Nephron progenitor cell (in vitro differentiated cells): ENCODE measurements at places on chromosomes 5 and 9.

GRCh38 chr5:71953866-71954265, 153.4 kb upstream of the MAP1B start:
- no peak for DNase-seq

DNA sequence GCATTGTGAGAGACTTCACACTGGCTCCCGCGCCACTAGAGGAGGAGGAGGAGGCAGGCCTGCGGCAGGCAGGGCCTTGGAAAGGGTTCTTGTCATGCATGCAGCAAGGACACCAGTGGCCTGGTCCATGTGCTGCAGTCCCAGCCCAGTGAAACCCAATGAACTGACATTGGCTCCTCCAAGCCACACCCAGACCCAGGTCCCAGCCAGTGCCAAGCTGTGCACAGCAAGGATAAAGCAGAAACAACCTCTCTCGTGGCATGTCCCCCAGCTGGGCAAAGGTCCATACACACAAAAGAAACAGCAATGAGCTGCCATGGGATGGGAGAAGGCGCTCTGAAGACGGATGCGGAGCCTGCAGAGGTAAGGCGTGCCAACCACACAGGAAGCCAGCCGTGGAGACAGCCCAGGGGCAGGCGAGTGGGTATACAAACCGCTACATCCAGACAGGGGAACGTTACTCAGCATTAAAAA, 89.2 kb downstream of the SEMA4D start:
- no peak for DNase-seq

DNA sequence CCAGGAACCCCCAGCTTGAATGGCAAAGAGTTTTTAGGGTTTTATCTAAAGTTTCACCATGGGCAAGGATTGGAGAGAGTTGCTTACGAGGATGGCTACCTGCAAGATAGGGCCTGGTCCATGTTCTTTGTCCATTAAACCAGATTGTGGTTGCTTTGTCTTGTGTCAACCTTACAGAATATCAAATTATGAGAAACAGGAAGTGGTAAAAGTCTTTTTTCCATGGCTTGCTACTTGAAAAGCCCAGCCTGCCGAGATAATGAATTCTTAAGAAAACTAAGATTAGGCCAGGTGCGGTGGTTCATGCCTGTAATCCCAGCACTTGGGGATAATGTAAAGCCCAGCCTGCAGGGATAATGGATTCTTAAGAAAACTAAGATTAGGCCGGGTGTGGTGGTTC, 24.4 kb downstream of the ZNF474 start:
- DNase-seq, result no peak

- DNase-seq, result no peak
Measured at GRCh38 chr5:133220851-133221674, 169.2 kb downstream of the HSPA4 start.

GRCh38 chr9:124950050-124950718, 9.3 kb upstream of the GOLGA1 start:
- DNase-seq, result no peak

DNA sequence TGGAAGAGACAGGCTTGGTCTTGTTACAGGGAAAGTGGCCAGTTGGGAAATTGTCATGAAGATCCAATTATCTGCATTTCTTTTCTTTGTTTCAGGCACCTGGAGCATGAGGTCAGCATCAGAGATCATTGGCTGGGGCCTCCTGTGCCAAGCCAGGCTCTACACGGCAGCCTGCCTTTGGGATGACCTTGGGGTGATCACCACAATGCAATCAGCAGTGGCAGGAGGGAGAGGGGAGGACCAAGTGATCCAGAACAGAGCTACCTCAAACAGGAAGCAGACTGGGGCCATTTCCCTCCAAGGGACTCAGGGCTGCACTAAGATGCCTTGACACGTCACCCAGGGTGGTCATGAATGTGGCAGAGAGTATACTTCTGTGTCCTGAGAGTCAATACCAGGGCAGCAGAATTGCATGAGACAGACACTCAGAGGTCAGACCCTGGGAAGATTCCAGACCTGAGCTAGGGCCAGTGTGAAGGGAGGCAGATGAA, 8.9 kb downstream of the SMIM23 start:
- no peak for DNase-seq

DNA sequence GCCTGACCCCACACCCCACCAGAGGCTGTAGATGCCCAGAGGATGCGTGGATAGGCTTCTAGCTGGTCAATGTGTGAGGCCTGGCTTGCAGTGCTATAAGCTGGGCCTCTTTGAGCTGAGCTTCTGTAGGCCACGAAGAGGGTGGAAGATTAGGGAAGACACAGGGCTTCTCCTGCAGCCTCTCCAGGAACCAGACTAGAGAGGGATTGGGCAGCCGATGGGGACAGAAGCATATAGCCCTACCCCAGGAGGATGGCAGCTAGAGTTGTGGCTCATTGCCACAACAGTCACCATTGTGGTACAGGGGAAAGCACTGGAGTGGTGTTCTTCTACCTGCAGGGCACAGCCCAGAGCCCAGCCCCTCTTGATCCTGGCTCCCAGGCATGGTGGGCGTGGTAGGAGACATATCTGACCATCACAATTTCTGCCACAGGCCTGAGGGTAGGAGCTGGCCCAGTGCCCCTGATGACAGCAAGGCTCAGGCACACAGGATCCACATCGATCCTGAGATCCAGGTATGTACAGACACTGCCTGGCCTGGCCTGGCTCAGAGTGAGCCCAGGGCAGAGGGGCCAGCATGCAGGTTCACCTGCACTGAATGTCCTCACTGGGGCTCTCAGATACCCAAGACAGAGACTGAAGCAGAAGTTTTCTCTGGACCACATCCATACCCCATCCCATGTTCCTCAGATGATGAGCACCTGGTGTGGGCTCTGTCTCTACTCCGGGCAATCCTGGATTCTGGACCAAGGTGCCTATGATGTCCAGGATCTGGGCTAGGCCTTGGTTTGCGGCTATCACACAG, 8.7 kb downstream of the PDLIM4 start:
- DNase-seq, result no peak

DNA sequence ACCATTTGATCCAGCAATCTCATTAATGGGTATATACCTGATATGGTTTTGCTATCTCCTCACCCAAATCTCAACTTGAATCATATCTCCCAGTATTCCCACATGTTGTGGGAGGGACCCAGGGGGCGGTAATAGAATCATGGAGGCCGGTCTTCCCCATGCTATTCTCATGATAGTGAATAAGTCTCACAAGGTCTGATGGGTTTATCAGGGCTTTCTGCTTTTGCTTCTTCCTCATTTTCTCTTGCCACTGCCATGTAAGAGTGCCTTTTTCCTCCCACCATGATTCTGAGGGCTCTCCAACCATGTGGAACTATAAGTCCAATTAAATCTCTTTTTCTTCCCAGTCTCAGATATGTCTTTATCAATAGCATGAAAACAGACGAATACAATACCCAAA, 74.5 kb upstream of the APC start:
- no peak for DNase-seq

DNA sequence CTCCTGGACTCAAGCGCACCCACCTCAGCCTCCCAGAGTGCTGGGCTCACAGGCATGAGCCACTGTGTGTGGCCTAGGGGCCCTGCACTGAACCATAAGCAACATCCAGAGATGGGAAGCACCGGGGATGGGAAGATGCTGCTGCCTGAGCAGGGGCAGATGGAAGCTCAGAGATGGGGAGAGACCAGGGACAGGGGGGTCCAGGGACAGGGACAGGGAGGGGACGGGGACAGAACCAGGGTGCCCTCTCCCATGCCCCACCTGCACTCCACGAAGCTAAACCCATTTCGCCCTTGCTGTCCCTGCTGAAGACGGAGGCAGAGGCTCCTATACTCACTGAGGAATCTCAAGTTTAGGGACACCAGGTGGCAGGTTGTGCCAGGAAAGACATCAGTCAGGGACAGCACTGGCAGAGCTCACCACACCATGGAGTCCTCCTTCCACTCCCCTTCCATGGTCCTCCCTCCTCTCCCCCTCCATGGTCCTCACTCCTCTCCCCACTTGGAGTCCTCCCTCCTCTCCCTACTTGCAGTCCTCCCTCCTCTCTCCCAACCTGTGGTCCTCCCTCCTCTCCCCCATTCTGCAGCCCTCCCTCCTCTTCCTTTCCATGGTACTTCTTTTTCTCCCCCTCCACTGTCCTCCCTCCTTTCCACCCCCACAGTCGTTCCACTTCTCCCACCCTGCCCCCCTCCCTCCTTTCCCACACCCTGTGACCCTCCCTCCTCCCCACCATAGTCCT, 45.5 kb upstream of the LRRC14B start:
- no peak for DNase-seq

GRCh38 chr5:178334861-178335260, 102.3 kb upstream of the PHYKPL start:
- no peak for DNase-seq

DNA sequence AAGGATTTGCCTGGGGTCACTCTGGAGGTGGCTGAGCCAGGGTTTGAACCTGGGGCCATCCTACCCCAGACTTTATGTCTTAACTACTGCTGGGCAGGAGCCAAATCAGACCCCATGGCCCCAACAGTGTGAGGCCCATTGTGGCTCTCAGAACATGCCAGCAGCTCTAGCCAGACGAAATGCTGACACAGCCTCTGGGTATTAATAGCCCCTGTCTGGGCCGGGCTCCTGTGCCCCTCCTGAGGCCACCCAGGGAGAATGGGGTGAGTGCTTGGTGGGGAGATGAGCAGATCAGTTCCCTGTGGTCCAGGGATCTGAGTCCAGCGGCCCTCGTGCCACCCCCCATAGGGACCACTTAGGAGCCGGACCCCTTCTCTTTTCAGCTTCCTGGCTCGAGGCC, 2.2 kb upstream of the PLPP7 start:
- DNase-seq, result no peak

DNA sequence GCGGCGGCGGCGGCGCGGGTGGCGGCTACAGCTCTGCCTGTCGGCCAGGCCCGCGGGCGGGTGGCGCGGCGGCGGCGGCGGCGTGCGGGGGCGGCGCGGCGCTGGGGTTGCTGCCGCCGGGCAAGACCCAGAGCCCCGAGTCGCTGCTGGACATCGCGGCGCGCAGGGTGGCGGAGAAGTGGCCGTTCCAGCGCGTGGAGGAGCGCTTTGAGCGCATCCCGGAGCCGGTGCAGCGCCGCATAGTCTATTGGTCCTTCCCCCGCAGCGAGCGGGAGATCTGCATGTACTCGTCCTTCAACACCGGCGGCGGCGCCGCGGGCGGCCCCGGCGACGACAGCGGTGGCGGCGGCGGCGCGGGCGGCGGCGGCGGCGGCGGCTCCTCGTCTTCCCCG, 296 bp downstream of the ZSWIM6 start:
- DNase-seq, result no peak

DNA sequence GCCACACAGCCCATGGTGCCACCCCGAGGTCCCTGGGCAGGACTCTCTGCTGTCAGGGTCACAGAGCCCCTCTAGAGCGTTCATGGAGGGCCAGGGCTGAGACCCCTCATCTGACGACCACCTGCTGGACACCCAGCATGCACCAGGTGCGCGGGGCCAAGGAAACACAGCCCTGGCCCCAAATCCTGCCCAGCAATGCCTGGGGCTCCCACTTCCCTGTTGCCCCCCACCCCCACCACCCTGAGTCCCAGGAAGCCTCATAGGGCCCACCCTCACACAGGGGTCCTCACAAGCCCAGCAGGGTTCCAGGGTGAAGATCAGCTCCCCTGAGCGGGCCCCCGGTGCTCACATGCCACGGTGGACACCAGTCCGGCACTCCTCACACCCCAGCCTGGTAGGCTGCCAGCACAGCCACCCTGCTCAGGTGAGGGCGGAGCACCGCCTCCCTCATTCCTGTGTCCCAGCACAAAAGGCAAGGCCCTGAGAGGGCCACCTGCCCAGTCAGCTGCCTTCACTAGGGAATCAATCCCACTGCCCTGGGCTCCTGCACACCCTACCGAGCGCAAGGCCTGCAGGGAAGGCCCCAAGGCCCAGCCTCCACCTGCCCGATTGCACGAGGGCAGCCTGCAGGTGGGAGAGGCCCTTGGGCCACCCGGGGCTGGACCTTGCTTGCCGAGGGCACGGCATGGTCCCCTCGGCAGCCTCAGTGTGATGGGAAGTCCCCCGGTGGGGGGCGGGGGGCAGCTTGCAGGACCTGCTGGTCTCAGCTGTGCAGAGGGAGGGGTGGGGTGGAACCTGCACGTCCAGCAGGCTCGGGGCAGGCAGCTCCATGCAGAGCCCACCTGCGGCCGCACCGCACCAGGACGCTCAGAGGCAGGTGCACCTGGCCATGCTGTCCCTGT, 56.4 kb upstream of the UBAC1 start:
- DNase-seq, result no peak

- DNase-seq, result no peak
Measured at GRCh38 chr5:74118071-74118470, 492.1 kb downstream of the ARHGEF28 start.

- no peak for DNase-seq
Measured at GRCh38 chr9:81391457-81391825, 297.9 kb downstream of the TLE1 start.

DNA sequence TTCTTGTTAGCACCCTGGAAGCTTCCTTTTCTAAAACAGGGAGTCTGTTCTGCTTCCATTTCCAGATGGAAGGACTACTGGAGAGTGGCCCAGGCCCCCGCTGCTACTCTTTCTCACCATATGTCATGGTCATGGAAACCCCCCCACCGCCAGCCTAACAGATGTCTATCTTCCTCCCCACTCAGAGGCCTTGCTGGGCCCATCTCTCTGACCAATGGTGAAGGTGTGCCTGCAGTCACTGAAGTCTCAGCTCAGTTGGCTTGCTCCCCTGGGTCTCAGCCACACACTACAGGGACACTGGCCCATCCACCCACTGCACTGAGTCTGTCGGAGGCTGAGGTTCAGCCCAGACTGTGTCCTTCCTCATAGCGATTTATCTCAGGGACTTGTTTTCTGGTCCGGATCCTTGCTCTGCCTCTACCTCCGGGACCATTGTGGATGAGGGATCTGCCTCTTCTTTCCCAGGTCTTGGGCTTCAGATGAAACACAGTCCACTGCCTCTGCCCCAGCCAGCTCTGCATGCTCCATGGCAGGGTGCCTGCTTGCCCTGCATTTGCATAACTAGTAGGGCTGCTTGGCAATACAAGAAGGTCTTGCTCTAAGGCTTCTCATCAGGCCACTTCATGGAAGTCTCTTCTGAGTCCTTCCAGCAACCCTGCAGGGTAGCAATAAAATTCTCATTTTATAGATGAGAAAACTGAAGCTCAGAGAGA, 30.8 kb downstream of the GALNT12 start:
- DNase-seq, result no peak

GRCh38 chr5:75707911-75708509, 9.2 kb downstream of the POC5 start:
- no peak for DNase-seq

DNA sequence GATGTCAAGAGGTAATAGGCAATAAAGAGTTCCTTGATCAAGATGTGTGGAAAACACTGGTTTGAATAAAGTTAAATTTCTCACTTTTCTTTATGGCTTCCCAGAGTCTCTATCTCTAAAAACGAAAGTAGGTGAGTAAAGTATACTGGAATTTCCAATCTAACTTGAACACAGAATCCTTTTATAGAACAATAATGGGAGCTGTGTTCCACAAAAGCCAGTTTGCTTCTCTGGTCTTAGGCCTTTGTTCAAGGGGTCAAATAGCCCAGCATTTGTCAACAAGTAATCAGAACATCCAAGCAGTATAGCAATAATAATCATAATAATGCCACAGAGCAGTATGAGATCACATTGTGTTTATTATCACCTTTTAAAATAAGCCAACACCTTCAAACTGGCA, 20.2 kb downstream of the ATP10B start:
- no peak for DNase-seq
